ENCODE measurements at places on chromosomes 3 and 15.

GRCh38 chr3:29137601-29138000, 143.3 kb upstream of the RBMS3 start:
- DNase-seq = no peak

DNA sequence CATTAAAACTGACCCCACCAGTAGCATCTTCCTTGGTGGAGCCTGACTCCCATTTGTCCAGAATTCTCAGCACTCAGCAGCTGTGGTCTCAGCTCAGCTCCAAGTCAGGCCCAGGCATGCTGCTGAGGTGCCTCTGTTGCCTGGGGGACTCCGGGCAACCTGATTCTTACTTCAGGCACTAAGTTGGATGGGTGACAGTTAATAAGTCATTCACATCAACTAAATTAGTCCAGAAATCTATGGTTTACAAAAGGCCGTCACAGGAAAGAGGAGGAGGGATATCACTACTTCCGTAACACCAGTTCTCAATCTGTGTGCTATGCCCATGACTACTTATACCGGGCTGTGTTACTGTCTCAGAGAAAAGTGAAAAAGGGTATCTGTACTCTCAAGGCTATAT, 310.2 kb downstream of the SATB1 start:
- no peak for DNase-seq

- no peak for DNase-seq
Measured at GRCh38 chr3:180802837-180803236, 109.6 kb upstream of the FXR1 start.

DNA sequence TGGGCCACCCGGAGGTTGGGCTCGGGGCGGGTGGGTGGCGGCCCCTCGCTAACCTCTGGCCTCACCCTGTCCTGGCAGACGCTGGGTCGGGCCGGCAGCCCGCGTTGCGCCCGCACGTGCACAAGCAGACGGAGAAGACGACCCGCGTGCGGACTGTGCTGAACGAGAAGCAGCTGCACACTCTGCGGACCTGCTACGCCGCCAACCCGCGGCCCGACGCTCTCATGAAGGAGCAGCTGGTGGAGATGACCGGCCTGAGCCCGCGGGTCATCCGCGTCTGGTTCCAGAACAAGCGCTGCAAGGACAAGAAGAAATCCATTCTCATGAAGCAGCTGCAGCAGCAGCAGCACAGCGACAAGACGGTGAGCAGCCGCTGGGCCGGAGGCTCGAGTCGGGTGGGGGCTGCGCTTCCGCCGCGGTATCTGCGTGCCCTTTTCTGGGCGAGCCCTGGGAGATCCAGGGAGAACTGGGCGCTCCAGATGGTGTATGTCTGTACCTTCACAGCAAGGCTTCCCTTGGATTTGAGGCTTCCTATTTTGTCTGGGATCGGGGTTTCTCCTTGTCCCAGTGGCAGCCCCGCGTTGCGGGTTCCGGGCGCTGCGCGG, 3.7 kb downstream of the ISL2 start:
- DNase-seq = peak; percentile 50

DNA sequence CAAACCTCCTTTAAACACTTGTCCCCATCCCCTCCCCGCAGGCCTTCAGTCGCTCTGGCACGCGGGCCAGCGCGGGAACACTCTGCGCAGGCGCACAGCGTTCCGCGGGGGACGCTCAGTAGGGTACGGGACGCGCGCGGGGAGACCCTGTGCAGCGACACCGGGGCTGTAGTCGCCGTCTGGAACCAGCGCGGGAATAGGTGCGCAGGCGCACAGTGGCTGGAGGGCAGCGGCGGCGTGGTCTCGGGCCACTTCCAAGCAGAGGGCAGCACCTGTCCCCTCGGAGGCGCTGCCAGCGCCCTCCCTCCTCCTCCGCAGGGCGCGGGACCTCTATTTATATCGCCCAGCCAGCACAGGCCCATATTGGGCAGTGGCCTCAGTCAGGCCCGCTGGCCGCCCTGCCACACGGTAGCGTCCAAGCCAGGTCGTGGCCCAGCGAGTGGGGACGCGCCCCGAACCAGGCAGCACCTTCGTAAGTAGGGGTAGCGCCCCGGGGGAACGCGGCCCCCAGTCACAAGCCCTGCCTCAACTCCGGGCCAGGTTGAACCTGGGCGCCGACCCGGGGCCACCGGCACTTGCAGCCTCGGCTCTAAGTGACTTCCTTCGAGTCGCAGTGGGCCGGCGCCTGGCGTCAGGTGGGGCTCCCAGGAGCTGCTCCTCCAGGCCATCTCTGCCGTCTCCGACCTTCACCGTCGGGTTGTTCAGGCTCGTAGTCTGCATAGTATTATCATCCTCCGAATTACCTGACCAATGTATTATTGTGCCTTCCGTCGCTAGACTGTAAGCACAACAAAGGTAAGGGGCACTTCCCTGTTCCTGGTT, at the start of gene KBTBD12:
TSS of gene KBTBD12 (plus strand) at position 118 of the 822 bp plus-strand sequence. CDS start 7,830 bp downstream, outside the sequence.
- DNase-seq = peak; percentile 81

DNA sequence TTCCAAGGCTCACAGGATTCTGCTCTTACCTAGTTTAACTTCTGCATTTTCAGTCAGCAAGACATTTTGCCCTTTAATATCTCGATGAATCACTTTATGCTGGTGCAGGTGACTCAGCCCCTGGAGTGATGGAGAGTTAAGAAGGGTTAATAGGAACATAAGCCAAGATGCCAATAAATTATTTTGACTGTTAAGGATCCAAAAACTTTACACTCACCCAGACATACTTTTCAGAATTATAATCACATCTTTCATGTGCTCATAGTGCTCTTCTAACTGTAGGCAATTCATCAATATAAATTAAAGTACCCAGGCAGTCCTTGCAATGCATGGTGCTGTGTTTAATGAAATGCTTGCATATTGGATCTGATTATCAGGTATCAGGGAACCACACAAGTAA, 164.1 kb upstream of the SLC2A2 start:
- no peak for DNase-seq

GRCh38 chr15:92614301-92614700, 41.3 kb downstream of the FAM174B start:
- no peak for DNase-seq

DNA sequence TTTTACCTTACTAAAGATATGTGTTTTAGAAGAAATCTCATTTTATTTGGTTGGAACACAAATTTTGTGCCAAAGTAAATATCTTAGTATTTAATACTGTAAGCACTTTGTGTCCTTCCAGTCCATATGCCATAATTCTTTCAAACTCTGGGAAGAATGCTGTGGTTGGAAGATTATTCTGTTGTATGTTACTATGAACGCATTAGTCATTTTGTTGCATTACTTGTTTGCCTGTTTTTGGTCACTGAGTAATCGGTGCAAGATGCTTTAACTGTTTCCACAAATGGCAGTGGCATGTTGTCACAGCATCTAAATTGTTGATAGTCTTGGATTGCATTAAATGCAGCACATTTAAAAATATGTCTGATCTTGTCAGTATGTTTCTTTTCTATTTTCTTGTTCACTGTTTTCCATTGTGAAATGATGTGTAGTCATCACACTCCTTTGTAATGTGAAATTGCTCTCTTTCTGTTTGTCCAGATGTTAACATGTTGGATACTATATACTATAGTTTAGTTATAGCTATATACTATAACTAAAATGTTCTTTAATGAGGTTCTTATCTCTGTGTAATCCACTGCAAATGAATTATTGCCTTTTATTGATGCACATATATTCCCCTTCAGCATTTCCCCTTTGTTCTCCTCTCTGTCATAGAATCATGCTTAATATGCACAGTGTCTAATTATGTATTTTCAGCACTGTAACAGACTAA, 89.9 kb upstream of the FLNB start:
- no peak for DNase-seq

DNA sequence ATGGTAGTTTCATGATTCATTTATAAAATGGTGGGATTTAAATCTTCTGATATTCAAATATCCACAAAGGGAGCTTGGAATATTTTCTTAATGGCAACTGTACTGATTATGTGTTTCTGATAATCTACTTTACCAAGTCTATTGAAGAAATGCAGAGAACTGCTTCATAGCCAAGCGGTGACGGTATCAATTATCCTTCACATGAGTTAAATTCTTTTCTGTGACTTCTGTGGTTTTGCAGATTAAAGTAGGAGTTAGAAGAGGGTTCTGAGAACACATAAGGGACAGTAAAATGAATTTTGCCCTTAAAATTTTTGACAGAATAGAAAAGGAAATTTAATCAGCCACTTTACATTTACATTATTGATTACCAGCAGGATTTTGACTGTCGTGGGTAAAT, 563.2 kb downstream of the GBE1 start:
- DNase-seq = no peak

DNA sequence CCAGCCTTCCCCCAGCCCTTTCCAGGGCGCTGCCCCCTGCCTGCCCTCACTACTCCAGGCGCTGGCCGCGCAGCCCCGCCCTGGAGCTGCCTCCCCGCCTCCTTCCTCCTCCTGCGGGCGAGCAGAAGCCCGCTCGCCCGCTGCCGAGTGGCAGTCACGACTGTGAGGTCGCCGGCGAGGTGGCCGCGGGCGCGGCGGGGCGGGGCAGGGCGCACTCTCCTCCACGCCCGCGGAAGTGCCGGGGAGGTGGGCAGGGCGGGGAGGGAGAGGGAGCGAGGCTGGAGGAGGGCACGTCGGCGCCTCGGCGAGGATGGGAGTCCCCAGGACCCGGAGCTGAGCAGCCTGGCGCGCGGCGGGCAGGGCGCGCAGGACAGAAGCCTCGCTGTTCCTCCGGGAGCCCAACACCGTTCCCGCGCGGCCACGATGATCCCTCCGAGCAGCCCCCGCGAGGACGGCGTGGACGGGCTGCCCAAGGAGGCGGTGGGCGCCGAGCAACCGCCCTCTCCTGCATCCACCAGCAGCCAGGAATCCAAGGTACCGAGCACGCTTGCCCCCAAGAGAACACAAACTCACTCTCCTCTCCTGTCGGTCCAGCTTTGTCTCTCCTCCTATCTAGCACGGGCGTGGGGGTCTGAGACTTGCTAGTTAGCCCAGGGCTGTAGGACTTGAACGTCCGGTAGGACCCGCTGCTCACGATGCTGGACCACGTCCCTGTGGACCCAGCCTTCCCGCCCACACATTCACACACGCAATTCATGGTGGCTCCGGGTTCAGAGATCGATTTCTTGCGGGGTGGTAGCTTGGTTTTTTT, at the start of gene STAC:
TSS of gene STAC (plus strand) at position 284 of the 811 bp plus-strand sequence. CDS start at position 424, 140 bp downstream.
- DNase-seq = peak; percentile 40

GRCh38 chr3:172082820-172083513, 43.6 kb downstream of the FNDC3B start:
- DNase-seq = no peak

Data from Right ventricle myocardium superior (tissue), 1 donor.